Panc1 (cell line): ENCODE measurements at places on chromosomes 6 and 20. TPM values are rescaled to one million over a fixed set of nuclear protein-coding genes. Genes with fewer than 3 reads are reported as not detected.

GSTA3 gene
- total RNA-seq = not detected

GNAS gene
- total RNA-seq = 756 TPM

RIN2 gene
- 25.0 TPM for total RNA-seq

GRCh38 chr20:44208770-44209169 is 1.8 kb downstream of the OSER1 start:
- peak overlapping the region; percentile 93 for H3K27ac ChIP-seq
- peaks cover 44% of the 10 kb centered on the region for H3K4me1 ChIP-seq
- no peaks in the 10 kb centered on the region for H3K27me3 ChIP-seq
- peak overlapping the region; percentile 74 for H3K4me3 ChIP-seq
- peaks cover 7% of the 10 kb centered on the region for H3K36me3 ChIP-seq

TFAP2A gene
- total RNA-seq = 83.9 TPM

- H3K27me3 ChIP-seq = no peaks in the 10 kb centered on the region
- H3K4me3 ChIP-seq = no peak overlapping the region
- no peaks in the 10 kb centered on the region for H3K36me3 ChIP-seq
- H3K27ac ChIP-seq = no peak overlapping the region
- no peaks in the 10 kb centered on the region for H3K4me1 ChIP-seq
These were observed 34.0 kb upstream of the MMS22L start for GRCh38 chr6:97316978-97317377.

DNA sequence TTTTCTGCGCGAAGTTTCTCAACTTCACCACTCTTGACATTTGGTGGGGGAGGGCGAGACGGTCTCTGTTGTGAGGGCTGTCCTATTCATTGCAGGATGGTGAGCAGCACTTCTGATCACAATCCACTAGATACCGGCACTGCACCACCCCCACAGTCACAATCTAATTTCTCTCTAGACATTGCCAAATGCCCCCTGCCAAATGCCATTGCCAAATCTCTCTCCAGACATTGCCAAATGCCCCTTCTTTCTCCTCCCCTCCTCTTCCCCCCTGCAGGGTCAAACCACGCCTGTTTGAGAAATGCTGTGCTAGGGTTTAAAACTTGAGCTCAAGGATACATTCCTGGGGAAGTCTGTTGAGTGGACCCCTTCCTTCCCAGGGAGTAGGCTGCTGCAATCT is 603.5 kb upstream of the CDH4 start:
- H3K27me3 ChIP-seq = no peaks in the 10 kb centered on the region
- H3K27ac ChIP-seq = no peak overlapping the region

GRCh38 chr6:42702200-42702599 is 20.2 kb downstream of the PRPH2 start:
- H3K27ac ChIP-seq = no peak overlapping the region
- no peaks in the 10 kb centered on the region for H3K36me3 ChIP-seq
- no peak overlapping the region for H3K4me3 ChIP-seq
- no peaks in the 10 kb centered on the region for H3K27me3 ChIP-seq
- H3K4me1 ChIP-seq = no peaks in the 10 kb centered on the region
- no peak for DNase-seq

GRCh38 chr6:133340557-133340956 is 99.4 kb downstream of the EYA4 start:
- H3K36me3 ChIP-seq = no peaks in the 10 kb centered on the region
- H3K4me3 ChIP-seq = no peak overlapping the region
- no peak overlapping the region for H3K27ac ChIP-seq
- no peaks in the 10 kb centered on the region for H3K27me3 ChIP-seq

- H3K4me1 ChIP-seq = no peaks in the 10 kb centered on the region; the same call in 1 of the 2 replicates
- peaks cover 6% of the 10 kb centered on the region; the same call in 1 of the 2 replicates for H3K27me3 ChIP-seq
- DNase-seq = no peak
- 0 out of 2 replicates have a peak, but pooled peaks cover 2% of the 10 kb centered on the region for H3K36me3 ChIP-seq
- no peak overlapping the region for H3K4me3 ChIP-seq
These were observed 9.2 kb downstream of the ADAM33 start for GRCh38 chr20:3672547-3673171.

GRCh38 chr20:31560746-31561598 is 44.1 kb upstream of the ID1 start:
- no peak overlapping the region for H3K4me3 ChIP-seq
- peak; percentile 98 for DNase-seq
- H3K27ac ChIP-seq = peak overlapping the region; percentile 88
- peaks cover 42% of the 10 kb centered on the region for H3K4me1 ChIP-seq
- no peaks in the 10 kb centered on the region for H3K27me3 ChIP-seq

DNA sequence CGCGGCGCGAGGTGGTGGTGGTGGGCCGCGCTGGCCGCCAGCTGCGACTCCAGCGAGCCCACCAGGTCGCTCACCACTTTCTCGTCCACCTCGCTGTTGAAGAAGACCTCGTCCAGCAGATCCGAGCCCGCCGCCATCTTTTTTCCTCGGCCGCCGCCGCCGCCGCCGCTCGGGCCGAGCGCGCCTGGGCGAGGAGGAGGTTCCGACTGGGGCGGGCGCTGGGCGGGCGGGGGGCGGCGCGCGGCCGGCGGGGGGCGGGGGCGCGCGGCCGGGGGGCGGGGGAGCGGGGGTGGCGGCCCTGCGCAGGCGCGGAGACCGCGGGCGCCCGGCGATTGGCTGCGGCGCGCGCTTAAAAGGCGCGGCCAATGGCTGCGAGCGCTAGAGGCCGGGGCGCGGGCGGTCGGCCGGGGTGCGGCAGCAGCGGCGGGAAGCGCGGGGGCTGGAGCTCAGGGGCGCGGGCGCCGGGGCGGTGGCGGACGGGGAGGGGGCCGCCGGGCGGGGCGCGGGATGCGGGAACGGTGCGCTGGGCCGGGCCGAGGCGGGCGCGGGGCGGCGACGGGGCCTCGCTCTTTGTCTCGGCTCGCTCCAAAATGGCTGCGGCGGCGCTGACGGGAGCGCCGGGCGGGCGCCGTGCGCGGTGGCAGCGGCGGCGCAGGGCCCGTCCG is at the start of gene TAF4:
Gene TAF4 (minus strand): TSS at position 208 of the 665 bp plus-strand sequence. CDS start 71 bp downstream, at position 137.
- H3K27ac ChIP-seq = peak within 1 kb of the TSS; percentile 88
- DNase-seq = no peak
